ENCODE measurements at places on chromosomes 16 and 17. TPM values are rescaled to one million over a fixed set of nuclear protein-coding genes. Genes with fewer than 3 reads are reported as not detected.

Gene TBC1D3H
- not detected for total RNA-seq

Gene CDH5
- total RNA-seq: not detected

Gene NAGS
- 0.76 TPM for total RNA-seq

Gene ADAD2
- not detected for total RNA-seq

Gene TPSAB1
- not detected for total RNA-seq

Gene KRTAP3-1
- total RNA-seq: not detected

Gene MT1M
- total RNA-seq: not detected

Gene ACLY
- total RNA-seq: 186 TPM

Gene PPM1E
- total RNA-seq: 0.03 TPM

Gene TNK1
- total RNA-seq: 0.54 TPM

Gene KRTAP17-1
- total RNA-seq: not detected

Gene KRT32
- total RNA-seq: not detected

Gene SLC2A4
- total RNA-seq: not detected

Gene ERAL1
- 50.6 TPM for total RNA-seq

Gene TMEM114
- not detected for total RNA-seq

Gene DHRS7C
- not detected for total RNA-seq

Gene ITGAX
- 62.0 TPM for total RNA-seq

Gene CDC6
- total RNA-seq: 111 TPM

Gene C16orf92
- not detected for total RNA-seq

Gene TLCD1
- total RNA-seq: 5.6 TPM

Gene CCL3
- total RNA-seq: 634 TPM

Gene TBC1D3I
- total RNA-seq: 1.1 TPM

Gene IL17C
- not detected for total RNA-seq

Gene SPATA22
- 0.67 TPM for total RNA-seq

Measured in activated CD8-positive, alpha-beta memory T cell treated with anti-CD3 and anti-CD28 coated beads, Interleukin-2, amount 10 ng/mL, durations not matched to agents 7 days and 5 days (primary cell).